T-cell (primary cell): ENCODE measurements at places on chromosomes 7 and 10. TPM values are rescaled to one million over a fixed set of nuclear protein-coding genes. Genes with fewer than 3 reads are reported as not detected.

- no peaks in the 10 kb centered on the region for H3K36me3 ChIP-seq
- H3K4me1 ChIP-seq, result no peaks in the 10 kb centered on the region
- DNase-seq, result no peak
- no peaks in the 10 kb centered on the region for H3K27me3 ChIP-seq
- no peak overlapping the region for H3K27ac ChIP-seq
Measured at GRCh38 chr7:108094346-108094745, 35.8 kb downstream of the LAMB4 start.

DNA sequence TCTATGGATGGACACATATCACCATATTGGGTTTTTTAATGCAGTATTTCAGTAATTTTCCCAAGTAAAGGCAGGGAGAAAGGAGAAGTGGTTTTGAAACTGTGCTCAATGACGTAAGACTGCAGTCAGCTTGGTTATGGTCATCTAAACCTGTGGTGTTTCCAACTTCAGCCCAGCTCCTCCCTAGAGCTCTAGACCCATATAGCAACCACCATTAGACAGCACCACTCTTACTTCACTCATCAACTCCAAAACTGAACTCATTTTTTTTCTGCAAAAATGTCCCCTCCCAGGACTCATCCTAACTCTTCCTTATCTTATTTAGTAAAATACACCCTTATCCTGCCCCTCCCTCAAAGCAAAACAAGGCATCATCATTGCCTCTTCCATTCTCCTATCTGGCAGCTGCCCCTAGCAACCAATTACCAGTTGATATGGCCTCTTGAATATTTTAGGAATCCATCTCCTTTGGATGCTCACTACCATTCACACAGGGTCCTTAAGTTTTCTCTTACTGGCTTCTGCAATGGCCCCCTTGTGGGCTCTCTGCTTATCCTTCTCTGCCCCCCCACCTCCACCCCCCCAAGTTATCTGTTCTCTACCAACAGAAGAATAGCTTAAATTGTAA, 1.5 kb upstream of the RALA start:
- no peak overlapping the region for H3K4me3 ChIP-seq
- H3K27me3 ChIP-seq, result no peaks in the 10 kb centered on the region
- H3K36me3 ChIP-seq, result no peaks in the 10 kb centered on the region
- no peak for DNase-seq
- H3K4me1 ChIP-seq, result peaks cover 30% of the 10 kb centered on the region
- no peak overlapping the region for H3K27ac ChIP-seq

DNA sequence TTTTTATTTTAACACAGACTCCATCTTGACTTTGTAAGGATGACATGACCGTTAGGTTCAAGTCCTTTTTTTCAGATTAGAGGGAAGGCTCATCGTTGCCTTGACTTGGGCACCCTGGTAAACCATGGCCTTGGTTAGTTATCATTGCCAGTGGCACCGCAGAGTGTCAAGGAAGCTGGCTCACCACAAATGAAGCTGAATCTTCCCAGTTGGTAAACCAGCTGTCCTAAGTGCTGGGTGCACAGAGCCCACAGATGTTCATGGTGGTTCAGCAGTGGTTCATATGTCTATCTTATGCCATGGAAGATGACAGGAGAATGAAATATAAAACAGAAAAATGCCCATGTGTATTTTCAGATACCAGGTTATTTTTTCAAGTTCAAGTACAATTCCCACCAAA, 273.6 kb downstream of the PLXDC2 start:
- H3K4me3 ChIP-seq, result no peak overlapping the region
- H3K4me1 ChIP-seq, result no peaks in the 10 kb centered on the region
- DNase-seq, result no peak
- H3K27me3 ChIP-seq, result no peaks in the 10 kb centered on the region

CARD11 gene
- total RNA-seq, result 132 TPM

PNLIPRP3 gene
- not detected for total RNA-seq

DNA sequence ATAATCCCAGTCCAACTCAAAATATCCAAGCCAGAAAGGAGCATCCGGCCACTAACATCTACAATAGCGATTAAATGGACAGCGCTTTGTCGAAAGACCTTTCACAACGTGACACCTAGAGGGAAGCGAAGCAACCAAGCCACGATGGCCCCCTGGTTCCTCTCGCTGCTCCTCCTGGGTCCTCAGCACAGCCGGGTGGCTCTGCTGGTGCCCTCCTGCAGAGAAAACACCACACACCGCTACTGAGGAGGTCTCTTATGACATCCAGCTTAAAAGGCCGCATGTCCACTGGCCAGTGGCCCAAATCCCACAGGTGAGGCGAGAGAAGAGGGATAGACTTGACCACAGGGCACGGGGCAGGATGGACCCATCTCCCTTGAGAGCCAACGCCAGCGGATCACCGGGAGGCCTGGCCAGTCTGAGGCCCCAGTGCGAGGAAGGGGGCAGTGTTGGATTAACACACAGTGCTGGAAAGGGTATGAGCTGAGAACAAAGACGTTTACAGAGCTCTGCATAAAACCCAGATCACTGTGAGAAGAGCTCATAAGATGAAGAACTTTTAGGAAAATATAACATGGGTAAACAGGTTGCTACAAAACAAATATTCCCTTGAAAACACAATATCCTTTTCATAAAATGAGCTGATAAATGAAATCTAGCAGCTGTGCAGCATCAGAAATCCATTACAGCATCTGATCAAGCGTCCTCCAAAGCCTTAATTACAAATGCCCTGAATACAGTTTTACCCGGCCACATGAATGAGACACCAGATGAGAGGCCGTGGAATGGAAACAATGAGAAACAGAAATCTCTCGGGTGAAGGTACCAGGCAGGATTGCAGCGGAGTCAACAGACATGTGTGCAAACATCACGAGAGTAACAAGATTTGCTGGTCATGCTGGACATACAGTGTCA, 236.7 kb downstream of the DIP2C start:
- H3K4me1 ChIP-seq, result peaks cover 38% of the 10 kb centered on the region
- H3K4me3 ChIP-seq, result no peak overlapping the region
- no peak overlapping the region for H3K27ac ChIP-seq
- H3K36me3 ChIP-seq, result no peaks in the 10 kb centered on the region
- no peak for DNase-seq

AGAP6 gene
- 21.9 TPM for total RNA-seq

- H3K4me1 ChIP-seq, result no peaks in the 10 kb centered on the region
- no peaks in the 10 kb centered on the region for H3K36me3 ChIP-seq
- no peak for DNase-seq
- no peak overlapping the region for H3K4me3 ChIP-seq
- H3K27ac ChIP-seq, result no peak overlapping the region
Measured at GRCh38 chr7:105587909-105588635, 6.8 kb upstream of the EFCAB10 start.

- no peak overlapping the region for H3K27ac ChIP-seq
- H3K4me3 ChIP-seq, result no peak overlapping the region
- no peak for DNase-seq
- no peaks in the 10 kb centered on the region for H3K36me3 ChIP-seq
- no peaks in the 10 kb centered on the region for H3K27me3 ChIP-seq
- H3K4me1 ChIP-seq, result no peaks in the 10 kb centered on the region
Measured at GRCh38 chr7:54242776-54243175, 299.4 kb upstream of the VSTM2A start.

BICC1 gene
- 0.06 TPM for total RNA-seq

BAMBI gene
- total RNA-seq, result 2.3 TPM

GRCh38 chr10:22629852-22630233, 84.5 kb downstream of the PIP4K2A start:
- DNase-seq, result no peak
- H3K4me3 ChIP-seq, result no peak overlapping the region
- H3K36me3 ChIP-seq, result no peaks in the 10 kb centered on the region
- peaks cover 75% of the 10 kb centered on the region for H3K4me1 ChIP-seq
- peak overlapping the region; percentile 94 for H3K27ac ChIP-seq

DNA sequence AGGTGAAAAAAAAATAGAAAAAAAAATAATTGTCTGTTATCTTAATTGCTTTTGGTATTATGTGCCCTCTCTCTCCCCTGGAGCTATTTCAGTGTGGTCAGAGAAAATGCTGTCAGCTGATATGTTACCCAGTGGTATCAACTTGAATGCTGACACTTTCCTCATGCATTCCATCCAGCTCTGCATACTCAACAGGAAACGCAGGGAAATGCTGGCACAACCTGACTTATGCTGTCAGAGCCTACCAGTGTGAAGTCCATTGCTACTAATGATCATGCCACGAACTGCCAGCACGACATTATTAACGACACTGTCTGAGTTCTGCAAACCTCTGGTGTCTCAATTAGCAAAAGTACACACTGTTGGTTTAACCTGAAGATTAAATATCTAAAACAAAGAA, 182.8 kb downstream of the ZWINT start:
- no peaks in the 10 kb centered on the region for H3K36me3 ChIP-seq
- no peak overlapping the region for H3K4me3 ChIP-seq
- H3K4me1 ChIP-seq, result no peaks in the 10 kb centered on the region

GRCh38 chr7:72159911-72160310, 252.2 kb downstream of the CALN1 start:
- no peaks in the 10 kb centered on the region for H3K27me3 ChIP-seq
- no peak overlapping the region for H3K27ac ChIP-seq
- H3K36me3 ChIP-seq, result no peaks in the 10 kb centered on the region
- no peak overlapping the region for H3K4me3 ChIP-seq
- no peaks in the 10 kb centered on the region for H3K4me1 ChIP-seq

GRCh38 chr7:76191783-76192240, 9.9 kb upstream of the SRRM3 start:
- no peaks in the 10 kb centered on the region for H3K4me1 ChIP-seq
- no peak overlapping the region for H3K4me3 ChIP-seq
- H3K36me3 ChIP-seq, result no peaks in the 10 kb centered on the region
- no peak overlapping the region for H3K27ac ChIP-seq
- DNase-seq, result no peak

DNA sequence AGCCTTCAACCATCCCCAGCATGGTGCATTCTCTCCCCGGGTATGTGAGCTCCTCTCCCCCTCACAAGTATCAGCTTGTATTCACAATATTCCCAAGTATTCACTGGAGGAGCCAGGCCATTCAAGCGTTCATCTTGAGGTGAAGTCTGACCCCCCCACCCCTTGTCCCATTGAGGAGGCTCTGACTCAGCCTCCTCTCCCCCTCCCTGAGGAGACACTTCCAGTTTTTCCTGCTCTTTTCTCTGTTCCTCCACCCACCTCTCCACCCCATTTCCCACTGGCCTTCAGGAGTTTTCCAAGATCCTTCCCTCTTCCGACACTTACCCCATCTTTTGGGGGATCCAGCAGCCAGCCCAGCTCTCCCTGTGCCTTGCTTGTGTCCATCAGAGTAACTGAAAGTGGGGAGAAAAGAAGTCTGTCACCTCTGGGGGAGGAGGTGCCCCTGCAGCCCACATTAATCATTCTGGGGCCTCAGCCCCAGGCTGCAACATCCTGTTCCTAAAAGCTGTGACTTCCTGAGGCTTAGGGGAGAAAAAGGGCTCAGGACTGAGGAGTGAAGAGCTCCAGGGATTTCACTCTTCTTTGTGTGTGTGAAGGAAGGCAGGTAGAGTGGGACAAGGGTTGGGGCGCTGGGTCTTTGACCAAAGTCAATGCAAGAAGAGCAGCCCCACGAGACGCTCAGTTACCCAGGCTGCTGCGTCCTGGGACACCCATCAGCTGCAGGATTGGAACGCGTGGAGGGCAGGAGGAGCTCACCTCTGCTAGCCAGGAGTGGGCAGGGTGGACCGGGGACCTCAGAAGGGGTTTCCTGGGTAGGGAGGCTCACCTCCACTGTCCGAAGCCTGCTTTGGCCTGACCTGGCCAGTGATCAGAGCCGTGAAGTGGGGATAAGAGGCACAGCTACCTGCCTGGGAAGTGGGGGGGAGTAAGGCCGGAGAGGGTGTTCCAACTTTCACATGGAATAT, 1.1 kb downstream of the EPHA1 start:
- no peaks in the 10 kb centered on the region for H3K36me3 ChIP-seq
- H3K4me3 ChIP-seq, result peak overlapping the region; percentile 66
- DNase-seq, result peak; percentile 59
- no peaks in the 10 kb centered on the region for H3K27me3 ChIP-seq
- H3K27ac ChIP-seq, result no peak overlapping the region
- H3K4me1 ChIP-seq, result peaks cover 37% of the 10 kb centered on the region

GRCh38 chr7:94028768-94029167, 24.6 kb upstream of the BET1 start:
- H3K27ac ChIP-seq, result no peak overlapping the region
- no peaks in the 10 kb centered on the region for H3K27me3 ChIP-seq
- H3K4me1 ChIP-seq, result no peaks in the 10 kb centered on the region
- H3K4me3 ChIP-seq, result no peak overlapping the region

- no peak overlapping the region for H3K4me3 ChIP-seq
- no peak for DNase-seq
- no peak overlapping the region for H3K27ac ChIP-seq
- H3K36me3 ChIP-seq, result no peaks in the 10 kb centered on the region
Measured at GRCh38 chr10:109029870-109030269, 893.4 kb downstream of the XPNPEP1 start.

NPFFR1 gene
- total RNA-seq, result not detected

DNA sequence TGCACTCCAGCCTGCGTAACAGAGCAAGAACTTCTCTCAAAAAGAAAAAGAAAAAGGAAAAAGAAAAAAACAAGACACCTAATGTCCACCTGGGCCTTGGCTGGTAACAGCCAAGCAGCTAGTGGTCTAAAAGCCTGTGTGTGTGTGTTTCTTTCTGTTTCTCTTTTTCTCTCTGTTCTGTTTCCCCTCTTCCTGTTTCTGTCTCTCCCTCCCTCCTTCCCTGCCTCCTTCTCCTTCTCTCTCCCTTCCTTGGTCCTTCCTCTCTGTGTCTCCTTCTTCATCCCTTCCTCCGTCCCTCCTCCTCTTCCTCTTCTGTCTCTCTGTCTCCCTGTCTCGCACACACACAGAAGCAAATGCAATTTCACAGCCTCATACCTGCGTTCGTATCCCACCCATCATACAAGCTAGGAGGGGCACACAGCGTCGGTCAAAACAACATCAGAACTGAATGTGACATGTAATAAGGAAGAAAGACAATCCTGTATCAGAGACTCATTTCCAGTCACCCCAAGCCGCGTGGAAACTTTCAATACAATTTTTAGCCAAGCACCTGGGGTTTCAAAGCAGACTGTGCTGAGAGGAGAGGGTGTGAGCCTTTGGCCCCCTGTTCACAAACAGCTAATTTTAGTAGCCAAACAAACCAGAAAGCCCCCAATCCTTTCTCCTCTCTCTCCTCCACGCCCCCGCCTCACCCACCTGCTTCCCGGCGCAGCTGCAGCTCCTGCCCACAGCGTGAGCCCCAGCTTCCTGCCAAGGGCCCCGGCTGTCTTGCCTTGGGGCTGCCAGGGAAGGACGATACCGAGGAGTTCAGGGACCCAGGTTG, 50.2 kb upstream of the GNA12 start:
- peaks cover 31% of the 10 kb centered on the region for H3K4me1 ChIP-seq
- DNase-seq, result no peak
- no peaks in the 10 kb centered on the region for H3K36me3 ChIP-seq
- no peak overlapping the region for H3K27ac ChIP-seq
- H3K27me3 ChIP-seq, result peaks cover 3% of the 10 kb centered on the region

GRID2IP gene
- 0.99 TPM for total RNA-seq

DNA sequence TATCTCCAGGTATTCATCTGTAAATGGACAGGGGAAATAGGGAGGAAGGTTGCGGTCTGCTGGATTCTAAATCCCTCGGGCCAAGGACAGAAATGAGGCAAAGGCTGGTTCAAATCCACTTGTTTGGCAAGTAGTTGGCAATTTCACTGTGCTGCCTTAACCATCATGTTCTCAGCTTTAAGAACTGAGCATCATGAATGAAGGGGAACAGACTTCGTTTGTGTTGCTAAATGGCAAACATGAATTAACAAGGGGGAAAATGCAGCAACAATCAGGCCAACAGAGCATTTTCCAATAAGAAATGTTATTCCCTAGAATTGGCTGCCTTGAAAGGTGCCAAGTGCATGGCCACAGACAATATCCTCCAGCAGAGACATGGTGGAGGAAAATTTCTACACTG, 36.9 kb downstream of the PARD3 start:
- H3K4me1 ChIP-seq, result peaks cover 2% of the 10 kb centered on the region
- H3K27ac ChIP-seq, result no peak overlapping the region
- H3K27me3 ChIP-seq, result peaks cover 8% of the 10 kb centered on the region
- no peak for DNase-seq
- no peak overlapping the region for H3K4me3 ChIP-seq
